Natural killer cell treated with Interleukin-12 subunit alpha and Interleukin-12 subunit beta and Interleukin-15 and Interleukin-18, amount 100 ng/mL, for 72 hours (primary cell): ENCODE measurements at places on chromosomes 7 and 10. TPM values are rescaled to one million over a fixed set of nuclear protein-coding genes. Genes with fewer than 3 reads are reported as not detected.

DNA sequence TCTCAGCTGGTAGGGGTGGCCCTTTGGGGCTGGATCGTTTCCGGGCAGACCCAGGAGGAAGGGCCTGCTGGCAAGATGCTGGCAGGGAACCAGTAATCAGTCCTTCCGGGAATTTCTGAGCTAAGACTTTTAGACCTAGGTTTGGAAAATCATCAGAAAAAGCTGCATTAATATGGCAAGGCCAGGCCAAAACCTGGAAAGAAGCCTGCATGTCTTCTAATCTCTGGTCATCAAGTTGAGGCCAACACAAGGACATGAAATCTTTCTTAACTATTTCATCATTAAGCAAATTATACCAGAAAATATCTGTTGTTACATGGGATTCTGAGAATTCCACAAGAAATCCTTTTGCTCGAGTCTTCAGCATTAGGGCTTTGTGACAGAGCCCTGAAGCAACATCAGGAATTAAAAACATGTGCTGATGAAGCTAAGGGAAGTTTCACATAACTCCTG lies 19.9 kb downstream of the CPA1 start:
- no peaks in the 10 kb centered on the region for H3K27me3 ChIP-seq
- H3K27ac ChIP-seq, result no peak overlapping the region
- peaks cover 3% of the 10 kb centered on the region for H3K4me1 ChIP-seq
- no peaks in the 10 kb centered on the region for H3K36me3 ChIP-seq
- H3K4me3 ChIP-seq, result no peak overlapping the region
- DNase-seq, result no peak

The ITPRID1 gene
- total RNA-seq, result not detected

DNA sequence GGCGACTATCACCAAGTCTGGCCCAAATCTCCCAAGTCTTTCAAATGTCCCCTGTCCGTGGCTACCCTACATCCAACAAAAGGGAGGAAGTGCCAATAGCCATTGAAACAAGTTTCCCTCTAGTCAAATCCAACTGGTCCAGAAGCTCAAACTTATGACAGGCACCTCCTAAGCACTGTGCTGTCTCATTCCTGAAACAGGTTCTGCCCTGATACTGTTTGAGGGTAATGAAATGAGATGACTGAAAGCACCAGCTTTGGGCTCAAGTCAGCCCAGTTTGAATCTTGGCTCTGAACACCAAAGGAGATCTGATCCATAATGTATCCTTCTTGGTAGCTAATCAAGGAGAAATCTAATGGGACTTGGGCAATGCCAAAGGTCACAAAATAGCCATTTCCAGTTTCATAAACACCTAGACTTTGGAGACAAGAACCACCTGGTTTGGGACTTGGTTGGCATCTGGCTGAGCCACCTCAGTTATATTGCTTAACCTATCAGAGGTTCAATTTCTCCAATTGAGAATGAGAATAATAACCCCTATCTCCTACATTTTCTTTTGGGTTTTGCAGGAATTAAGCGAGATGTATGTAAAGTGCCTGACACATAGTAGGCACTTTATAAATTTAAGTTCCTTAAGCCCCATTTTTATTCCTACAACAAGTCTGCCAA lies 34.7 kb upstream of the ARID5B start:
- H3K27ac ChIP-seq, result no peak overlapping the region
- no peak for DNase-seq
- peak overlapping the region; percentile 25 for H3K4me3 ChIP-seq
- H3K4me1 ChIP-seq, result no peaks in the 10 kb centered on the region
- H3K36me3 ChIP-seq, result no peaks in the 10 kb centered on the region

The FAM241B gene
- total RNA-seq, result 3.0 TPM
